ENCODE measurements at places on chromosomes 2 and 18.

DNA sequence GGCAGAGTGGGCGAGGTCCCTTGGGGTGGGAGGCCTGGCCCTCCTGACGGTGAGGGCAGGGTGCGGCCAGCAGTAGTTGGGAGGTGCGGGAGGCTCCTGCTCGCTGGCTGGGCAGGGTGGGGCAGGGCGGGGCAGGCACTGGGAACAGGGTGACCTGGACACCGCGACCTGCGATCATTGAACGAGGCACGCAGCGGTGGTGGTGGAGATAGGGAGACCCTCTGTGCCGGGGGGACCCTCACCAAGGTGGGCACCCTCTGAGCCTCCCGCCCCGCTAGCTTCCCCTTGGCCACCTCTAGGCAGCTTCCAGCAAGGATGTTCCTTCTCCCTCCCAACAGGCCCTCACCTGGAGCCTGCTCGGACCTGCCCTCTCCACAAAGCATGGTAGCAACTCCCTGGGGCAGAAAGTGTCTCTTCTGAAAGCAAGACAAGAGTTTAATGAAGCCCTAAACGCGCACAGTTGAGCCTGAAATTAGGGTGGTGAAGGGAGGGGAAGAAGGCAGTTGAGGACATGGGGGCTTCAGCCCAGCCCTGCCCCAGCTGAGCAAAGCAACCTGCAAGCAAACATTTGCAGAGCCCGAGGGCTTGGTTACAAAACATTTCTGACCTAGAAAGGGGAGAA lies 15.4 kb upstream of the FOSL2 start:
- no peak for DNase-seq

GRCh38 chr2:174172802-174173355 lies 75.5 kb downstream of the OLA1 start:
- DNase-seq = no peak

DNA sequence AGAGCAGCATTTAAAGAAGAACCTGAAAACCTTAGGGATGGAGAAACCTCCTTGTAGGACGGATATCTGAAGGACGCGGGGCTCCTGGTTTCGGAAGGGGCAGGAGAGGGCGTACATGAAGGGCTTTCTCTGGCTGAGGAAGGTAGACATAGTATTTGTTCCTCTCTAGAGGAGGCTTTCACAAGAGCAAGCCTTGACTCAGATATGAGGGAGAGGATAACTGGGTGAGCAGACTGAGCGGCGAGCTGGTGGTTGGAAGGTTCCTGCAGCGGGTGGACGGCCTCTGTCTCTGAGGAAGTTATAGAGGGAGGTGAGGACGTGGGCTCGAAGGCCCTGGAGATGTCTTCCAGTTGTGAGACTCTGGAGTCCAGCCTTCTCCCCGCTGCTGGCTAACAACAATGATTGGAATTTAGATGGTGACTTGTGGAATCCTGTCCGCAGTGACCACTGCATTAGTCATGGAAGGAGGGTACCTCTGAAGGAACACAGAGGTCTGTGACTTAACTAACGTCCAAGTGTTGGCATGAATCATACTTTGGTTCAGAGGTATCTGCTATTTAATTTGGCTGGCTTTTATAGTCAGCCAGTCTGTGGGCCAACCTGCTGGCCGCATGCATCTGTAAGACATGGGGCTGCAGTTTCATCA lies 80.9 kb downstream of the ASAP2 start:
- no peak for DNase-seq

DNA sequence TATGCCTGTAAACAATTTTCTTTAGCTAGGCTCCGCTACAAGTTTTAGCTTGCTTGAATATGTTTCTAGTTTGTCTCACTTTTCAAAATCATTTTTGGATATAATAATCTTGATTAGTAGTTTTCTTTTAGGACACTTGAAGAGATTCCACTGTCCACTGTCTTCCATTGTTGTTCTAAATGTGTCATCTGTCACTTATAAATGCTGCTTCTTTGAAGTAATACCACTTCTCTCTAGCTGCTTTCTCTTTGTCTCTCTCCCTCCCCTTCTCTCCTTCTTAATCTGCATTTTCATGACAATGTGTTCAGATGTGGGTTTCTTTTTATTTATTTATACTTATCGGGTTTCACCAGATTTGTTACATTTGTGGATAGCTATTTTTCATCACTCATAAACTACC lies 73.7 kb upstream of the DPP10 start:
- DNase-seq = no peak

DNA sequence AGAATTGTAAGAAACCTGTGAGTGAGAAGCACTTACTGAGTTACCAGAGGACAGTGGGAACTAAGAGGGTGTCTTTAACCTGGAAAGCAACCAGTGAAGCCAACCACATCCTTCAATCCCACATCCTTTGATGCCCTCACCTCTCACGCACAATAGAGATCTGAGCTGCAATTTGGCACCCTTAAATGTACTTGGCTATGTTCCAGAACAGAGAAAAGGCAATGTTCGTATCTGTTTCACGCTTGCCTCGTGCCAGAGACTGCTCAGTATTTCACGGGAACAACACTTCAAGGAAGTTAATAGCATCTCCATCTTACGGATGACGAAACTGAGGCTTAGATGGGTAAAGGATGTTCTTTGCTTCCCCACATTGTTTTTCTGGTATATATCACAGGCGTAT lies 167.4 kb downstream of the DPP10 start:
- DNase-seq = no peak

GRCh38 chr2:3354986-3355385 lies 22.6 kb downstream of the EIPR1 start:
- no peak for DNase-seq

GRCh38 chr2:120014226-120014980 lies 1.5 kb downstream of the EPB41L5 start:
- no peak for DNase-seq

- DNase-seq = no peak
Observed at GRCh38 chr18:44409515-44409914, 271.2 kb upstream of the SETBP1 start.

DNA sequence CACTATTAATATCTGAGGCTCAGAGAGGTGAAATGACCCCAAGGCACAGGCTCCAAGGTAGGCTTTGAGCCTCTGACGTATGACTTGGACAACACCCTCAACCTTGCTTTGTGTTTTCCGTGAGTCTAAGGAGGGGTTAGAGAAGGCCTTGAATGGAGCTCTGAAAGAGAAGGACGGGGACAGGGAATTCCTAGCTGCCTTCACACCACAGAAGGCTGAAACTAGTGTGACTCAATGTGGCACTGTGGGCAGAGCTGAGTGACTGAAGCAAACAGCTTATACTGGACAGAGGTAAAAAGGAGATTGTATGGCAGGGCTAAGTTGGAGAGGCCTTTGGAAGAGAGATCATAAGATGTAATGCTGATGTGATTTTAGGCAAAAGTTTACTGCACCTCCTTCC lies 3.5 kb upstream of the NCK2 start:
- no peak for DNase-seq

- no peak for DNase-seq
Observed at GRCh38 chr2:170930991-170931266, 1.9 kb downstream of the GORASP2 start.

DNA sequence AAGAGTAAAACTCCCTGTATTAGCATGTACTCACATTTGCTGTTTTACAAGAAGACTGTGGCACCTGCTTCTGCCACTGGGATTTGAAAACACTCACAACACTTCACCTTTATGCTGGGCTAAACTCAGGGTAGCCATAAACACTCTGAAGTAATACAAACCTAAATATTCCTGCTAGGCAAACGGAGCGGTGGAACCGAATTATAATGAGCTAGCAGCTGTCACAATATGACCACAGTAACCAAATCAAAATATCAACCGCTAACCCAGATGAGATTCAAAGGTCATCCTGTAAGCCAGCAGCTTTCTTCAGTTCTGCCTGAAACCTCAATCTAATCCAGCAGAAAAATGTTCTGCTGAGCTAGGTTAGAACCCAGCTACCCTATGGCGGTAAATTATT lies 132.1 kb downstream of the TCF4 start:
- no peak for DNase-seq

GRCh38 chr2:170332676-170333402 lies 154.9 kb downstream of the MYO3B start:
- no peak for DNase-seq

GRCh38 chr18:55419132-55419946 lies 168.7 kb downstream of the TCF4 start:
- DNase-seq = no peak

GRCh38 chr2:37300146-37300545 lies 24.5 kb downstream of the PRKD3 start:
- no peak for DNase-seq

DNA sequence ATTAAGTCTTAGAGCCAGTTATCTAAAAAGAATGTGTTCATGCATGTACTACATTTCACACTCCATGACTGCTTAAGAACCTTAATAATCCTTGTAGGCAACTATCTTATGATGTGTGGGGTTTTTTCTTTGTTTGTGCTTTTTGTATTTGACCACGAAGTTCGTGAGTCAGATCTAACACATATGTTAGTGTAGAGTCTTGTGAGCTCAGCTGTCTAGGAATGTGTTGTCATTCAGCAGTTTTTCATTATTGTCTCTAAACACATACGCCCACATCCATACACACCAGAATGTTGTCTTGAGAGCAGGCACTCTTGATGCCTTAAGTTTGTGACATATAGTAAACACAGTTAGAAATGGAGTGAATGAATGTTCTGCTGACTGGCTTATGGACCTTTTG lies 38.4 kb downstream of the CAB39 start:
- DNase-seq = no peak

DNA sequence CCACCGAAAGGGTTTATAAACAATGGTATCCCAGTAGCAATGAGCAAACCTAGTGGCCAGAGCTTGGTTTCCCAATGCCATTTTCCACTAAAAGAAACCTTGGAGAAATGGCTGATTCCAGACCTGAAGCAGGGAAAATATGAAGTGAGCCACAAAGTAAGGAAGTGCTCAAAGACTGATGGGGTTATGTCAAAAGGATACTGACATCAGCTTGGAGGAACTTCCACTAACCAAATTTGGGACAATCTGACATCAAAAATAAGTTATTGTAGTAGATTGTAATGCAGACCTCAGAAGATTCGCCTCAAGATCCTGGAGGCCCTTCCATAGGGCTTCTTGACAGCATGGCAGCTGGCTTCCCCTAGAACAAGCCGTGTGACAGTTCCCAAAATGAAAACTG lies 79.4 kb upstream of the SP3 start:
- no peak for DNase-seq

GRCh38 chr2:224883700-224884099 lies 158.6 kb downstream of the DOCK10 start:
- no peak for DNase-seq

Data from hindlimb muscle (tissue), 1 donor.